ENCODE measurements at places on chromosomes 4 and X.
A peak's percentile ranks its signal among the peaks of the same experiment; 100 is the strongest.

DNA sequence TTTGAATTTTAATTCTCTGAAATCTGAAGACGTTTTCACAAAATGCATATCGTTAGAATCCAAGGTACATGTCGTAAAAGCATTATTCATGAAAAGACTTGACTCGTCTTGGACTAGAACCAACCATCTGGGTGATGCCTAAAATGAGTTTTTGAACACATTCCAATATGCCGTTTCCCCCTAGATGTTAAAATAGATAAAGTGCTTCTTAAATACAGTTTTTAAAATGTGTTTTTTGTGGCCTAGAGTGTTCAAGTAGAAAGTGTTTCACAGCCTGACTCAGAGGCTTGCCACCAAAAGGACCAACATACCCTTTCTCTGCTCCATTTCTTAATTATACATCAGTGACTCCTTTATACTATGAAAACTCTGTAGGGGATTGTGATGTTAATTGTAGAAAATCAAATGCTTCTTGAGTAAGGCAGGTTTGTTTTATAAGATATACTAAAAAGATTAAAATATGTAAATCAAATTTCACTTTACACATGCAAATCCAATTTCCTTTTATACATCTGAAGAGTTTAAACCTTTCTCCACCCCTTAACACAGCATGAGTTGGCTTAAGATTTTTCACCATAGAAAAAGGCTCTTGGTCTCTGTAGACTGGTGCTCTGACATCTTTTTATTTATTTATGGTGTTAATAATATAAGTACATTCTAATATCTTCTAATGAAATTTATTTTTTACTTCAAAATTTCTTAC, 48.4 kb downstream of the PRKG2 start:
- no peak for DNase-seq

DNA sequence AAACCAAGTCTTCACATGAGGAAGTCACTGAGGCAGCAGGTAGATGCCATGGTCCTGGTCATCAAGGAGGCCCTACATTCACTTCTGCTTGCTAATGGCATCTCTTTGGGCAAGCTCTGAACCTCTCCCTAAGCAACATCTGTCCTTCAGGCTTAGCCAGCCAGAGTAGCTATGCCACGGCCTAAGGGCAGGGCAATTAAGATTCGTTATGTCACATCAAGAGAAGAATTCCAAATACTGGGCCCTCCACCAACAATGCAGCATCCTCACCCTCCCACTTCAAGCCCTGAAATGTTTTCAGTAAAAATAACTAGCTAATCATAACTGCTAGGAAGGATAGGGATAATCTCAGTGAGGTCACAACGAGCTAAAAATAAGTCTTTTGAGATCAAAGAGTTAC, 120.7 kb upstream of the HCCS start:
- DNase-seq = no peak

DNA sequence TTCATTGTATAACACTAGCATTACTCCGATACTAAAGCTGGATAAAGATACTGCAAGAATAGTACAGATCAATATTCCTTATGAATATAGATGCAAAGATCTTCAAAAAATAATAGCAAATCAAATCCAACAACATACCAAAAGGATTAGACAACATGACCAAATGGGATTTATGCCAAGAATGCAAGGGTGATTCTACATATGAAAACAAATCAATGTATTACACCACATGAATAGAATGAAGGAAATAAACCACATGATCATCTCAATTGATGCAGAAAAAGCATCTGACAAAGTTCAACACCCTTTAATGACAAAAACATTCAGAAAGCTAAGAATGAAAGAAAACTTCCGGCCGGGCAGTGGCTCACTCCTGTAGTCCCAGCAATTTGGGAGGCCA, 42.8 kb downstream of the CUL4B start:
- DNase-seq = peak; percentile 11

DNA sequence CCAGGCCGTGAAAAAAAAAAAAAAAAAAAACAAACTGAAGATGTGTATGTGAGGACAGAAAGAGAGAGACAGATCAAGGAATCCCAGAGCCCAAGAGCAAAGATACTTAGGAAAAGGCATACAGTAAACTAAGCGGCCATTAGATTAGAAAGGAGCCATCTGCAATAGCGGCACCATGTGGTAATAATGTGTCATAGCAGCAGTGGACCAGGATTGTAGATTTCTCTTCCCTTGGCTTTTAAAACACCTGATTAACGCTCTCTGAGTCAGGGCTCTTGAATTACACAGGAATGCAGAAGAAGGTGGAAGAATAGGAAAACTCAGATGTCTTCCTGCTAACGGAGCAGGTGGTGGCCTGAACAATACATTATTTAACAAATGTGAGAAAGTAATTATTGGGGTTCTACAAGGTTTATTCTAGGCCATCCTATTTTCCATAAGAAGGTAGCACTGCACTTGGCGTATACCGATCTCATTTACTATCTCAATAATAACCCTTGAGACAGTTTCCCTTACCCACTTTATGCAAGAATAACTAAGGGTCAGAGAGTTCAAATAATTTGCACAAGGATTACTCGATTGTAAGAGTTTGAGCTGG, 182.7 kb downstream of the KCNIP4 start:
- DNase-seq = peak; percentile 33

GRCh38 chr4:75494563-75494962, 19.6 kb downstream of the RCHY1 start:
- DNase-seq = peak; percentile 55

DNA sequence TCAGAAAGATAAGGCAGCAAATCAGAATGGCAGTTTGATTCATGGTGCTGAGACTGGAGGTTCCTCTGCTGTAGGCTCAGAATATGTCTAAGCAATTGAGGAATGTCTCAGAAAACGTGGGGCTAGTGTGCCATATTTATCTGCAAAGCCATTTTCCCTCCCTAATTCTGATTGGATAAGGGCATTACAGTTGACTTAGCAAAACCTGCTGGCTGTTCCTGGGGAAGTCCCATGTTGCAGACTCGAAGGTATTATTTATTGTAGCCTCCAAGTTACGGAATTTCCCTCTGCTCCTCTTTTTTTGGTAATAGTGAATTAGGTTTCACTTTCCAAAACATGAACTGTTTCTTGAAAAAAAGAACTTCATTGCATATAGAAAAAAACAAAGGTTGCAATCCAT, at the start of gene CXCL10:
Gene CXCL10, minus strand, starts transcription at position 109 of the 400 bp plus-strand sequence. Its CDS starts 66 bp downstream, at position 43.
- DNase-seq = peak; percentile 29

- no peak for DNase-seq
Observed at GRCh38 chr4:78099058-78099457, 41.9 kb downstream of the FRAS1 start.

Data from RPMI7951 (cell line).